ENCODE measurements at places on chromosomes 3 and 15. TPM values are rescaled to one million over a fixed set of nuclear protein-coding genes. Genes with fewer than 3 reads are reported as not detected.

DNA sequence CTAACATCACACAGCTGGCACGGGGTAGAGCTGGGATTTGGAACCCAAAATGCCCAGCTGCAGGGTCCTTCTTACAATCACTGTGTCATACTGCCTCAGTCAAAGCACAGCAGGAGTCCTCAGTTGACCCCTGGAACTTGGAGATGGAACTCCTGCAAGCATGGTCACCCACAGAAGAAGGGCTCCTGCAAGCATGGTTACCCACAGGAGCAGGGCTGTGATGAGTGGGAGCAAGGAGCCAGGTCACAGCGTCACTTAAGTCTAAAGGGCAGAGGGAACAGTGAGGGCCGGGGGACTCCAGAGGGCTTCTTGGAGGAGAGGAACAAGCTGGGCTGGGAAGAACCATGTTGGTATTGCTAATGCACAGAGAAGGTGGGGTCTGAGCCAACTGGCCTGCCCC, 24.9 kb downstream of the CCDC33 start:
- DNase-seq = no peak

DNA sequence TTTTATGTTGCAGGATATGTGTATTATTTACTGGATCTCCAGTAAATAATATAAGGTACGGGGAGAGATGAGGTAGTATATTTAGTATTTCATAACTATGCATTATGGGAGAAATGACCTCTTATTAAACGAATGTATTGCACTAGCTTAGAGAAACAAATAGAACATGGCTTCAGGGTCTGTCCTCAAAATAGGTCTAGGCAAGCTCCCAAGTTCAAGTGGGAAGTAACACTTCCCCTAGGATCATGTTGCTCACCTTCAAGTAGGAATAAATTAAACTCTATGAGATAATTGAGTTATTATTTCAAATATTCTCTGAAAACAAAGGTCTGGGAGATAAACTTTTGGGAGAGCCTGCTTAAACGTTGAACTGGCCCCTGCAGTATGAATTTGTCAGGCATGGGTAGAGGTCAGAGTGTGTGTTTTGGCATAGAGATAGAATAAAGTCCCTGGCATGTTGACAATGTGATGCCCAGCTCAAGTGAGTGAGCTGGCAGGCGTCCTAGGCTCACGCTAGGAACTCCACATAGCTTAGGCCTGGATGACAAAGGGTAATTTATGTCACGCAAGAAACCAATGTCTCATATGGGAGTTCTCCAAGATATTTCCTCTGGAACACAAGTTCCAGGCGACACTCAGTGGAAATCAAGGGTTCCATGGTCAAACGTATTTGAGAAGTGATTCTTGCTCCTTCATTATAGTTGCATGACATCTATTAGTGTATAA, 236.8 kb downstream of the CACNA2D3 start:
- DNase-seq = no peak

GRCh38 chr3:53550005-53550620, 55.7 kb downstream of the CACNA1D start:
- DNase-seq = no peak

Gene RPLP1
- total RNA-seq = 1,734 TPM

Measured in uterus (tissue), 4 donors.